ENCODE measurements at places on chromosomes 5 and 9. TPM values are rescaled to one million over a fixed set of nuclear protein-coding genes. Genes with fewer than 3 reads are reported as not detected.

Gene DDX4
- total RNA-seq = not detected

Gene MARCOL
- not detected for total RNA-seq

Gene KLHL3
- 5.1 TPM for total RNA-seq

Gene CMBL
- 21.1 TPM for total RNA-seq

Gene PARP8
- total RNA-seq = 20.7 TPM

Gene SPAAR
- not detected for total RNA-seq

Gene LRRTM2
- 0.89 TPM for total RNA-seq

Gene PIP5K1B
- under 0.01 TPM for total RNA-seq
